ENCODE measurements at places on chromosomes 13 and 19.

- DNase-seq: no peak
Observed at GRCh38 chr13:76667551-76667950, 218.7 kb downstream of the KCTD12 start.

DNA sequence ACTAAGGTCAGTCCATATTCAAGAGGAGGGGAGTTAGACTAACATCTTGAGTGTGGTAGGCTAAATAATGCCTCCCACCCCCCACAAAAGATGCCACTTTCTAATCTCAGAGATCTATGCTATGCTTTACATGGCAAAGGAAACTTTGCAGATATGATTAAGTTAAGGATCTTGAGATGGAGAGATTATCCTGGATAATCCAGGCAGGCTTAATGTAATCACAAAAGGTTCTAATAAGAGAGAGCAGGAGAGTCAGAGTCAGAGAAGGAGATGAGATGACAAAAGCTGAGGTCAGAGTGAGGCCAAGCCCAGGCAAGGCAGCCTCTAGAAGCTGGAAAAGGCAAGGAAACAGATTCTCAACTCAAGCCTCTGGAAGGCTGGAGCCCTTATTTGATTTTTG lies 1011.6 kb downstream of the PCDH9 start:
- no peak for DNase-seq

- DNase-seq: no peak
Observed at GRCh38 chr13:110702591-110703526, 3.1 kb downstream of the CARS2 start.

DNA sequence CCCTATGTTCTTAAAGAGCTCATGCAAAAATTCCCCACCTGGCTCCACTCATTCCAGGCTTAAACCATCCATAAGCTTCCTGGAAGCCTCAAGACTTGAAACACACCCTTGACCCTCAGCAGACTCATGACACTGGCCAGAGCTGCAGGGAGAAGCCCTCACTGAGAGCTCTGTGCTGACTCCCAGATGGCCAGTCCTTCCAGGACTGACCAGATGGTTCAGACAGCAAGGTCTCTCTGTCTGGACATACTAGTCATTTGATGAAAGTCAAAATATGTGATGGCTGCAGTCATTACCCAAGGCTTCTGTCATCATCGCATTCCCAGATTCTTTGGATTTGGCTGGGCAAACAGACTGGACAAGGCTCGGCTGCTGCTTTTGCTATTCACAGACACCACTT lies 397.4 kb downstream of the FOXO1 start:
- peak; percentile 34 for DNase-seq

- DNase-seq: peak; percentile 26
Observed at GRCh38 chr19:40279120-40279551, 6.0 kb downstream of the AKT2 start.

- DNase-seq: no peak
Observed at GRCh38 chr19:35585848-35586247, at the start of gene PMIS2. PMIS2 (plus strand) TSS chr19:35586173; CDS start chr19:35586260, 87 bp downstream.

DNA sequence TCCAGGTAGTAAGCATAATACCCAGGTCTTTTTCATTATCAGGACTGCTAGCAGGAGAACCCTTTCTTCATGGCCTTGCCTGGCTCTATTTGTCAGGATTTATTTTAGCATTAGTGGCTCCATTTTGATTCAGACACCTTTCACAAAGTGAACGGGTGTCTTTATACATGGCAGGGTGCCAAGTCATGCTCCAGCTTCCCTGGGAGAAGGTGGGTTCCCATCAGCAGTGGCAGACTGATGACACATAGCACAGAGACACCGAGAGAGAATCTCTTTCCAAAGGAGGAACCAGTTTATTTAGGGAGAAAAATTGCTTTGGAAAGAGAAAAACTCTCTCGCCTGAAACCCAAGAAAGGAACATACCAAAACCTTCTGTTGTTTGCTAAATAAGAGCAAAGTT lies 135.3 kb upstream of the TMTC4 start:
- no peak for DNase-seq

DNA sequence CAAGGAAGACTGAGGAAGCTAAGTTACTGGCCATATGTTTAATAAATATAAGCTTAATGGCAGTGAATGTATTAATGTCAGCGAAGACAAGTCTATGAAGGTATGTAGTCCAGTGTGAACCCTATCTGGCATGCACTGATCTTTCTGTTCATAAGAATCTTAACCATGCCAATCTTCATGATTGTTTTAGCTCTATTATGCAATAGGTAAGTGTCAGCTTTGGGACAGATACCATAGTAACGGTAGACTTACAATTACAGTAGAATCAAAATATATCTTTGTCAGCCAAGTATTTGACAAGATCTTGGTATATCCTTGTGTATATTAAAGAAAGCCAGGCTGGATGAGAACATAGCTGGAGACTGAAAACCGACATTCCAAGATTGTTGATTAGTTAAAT lies 428.5 kb downstream of the SPRY2 start:
- no peak for DNase-seq

DNA sequence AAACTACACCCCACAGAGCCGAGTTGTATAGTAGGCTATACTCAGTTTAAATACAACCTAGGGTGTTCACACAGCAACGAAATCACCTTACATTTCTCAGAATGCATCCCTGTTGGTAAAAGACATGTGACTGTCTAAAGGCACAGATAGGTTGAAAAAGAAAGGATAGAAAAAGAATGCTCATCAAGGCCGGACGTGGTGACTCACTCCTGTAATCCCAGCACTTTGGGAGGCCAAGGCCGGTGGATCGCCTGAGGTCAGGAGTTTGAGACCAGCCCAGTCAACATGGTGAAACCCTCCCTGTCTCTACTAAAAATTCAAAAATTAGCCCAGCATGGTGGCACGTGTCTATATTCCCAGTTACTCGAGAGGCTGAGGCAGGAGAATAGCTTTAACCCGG lies 3.8 kb upstream of the IL17D start:
- DNase-seq: no peak

DNA sequence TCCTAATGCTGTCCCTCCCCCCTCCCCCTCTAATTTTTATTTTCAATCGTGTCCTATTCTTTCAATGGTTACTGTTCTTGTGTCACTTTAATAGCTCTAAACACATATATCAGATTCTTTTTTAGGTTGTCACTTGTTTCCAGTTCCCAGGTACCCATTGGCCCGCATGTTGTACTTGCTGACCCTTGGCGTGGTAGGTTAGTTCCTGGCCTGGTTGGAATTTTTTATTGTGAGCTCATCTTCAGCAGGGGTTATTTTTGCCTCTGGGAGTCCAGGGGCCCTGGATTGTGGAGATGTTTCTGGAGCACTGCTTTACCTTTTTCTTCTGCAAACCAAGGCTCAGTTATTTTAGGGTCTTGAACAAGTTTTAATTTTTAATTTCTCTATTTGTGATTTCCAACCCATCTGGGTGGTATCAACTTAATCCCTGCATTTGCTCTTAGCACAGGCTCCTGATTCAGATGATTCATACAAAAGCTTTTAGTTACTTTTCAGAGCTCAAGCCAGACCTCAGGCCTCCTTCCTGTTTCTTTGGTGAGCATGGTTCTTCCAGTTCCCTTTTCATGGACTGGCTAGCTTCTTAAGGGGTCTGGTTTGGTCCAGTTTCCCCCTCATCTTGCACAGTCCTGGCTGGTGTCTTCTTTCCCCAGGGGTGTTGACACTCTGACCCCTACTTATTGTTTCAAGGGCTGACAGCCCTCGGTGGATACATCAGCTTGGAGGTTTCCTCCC lies 220.5 kb downstream of the TM9SF2 start:
- no peak for DNase-seq

- no peak for DNase-seq
Observed at GRCh38 chr13:79686441-79686840, 205.5 kb downstream of the NDFIP2 start.

GRCh38 chr19:50555450-50556281 lies 12.6 kb downstream of the LRRC4B start:
- DNase-seq: no peak

- no peak for DNase-seq
Observed at GRCh38 chr13:113040597-113041292, 64.8 kb upstream of the F7 start.

DNA sequence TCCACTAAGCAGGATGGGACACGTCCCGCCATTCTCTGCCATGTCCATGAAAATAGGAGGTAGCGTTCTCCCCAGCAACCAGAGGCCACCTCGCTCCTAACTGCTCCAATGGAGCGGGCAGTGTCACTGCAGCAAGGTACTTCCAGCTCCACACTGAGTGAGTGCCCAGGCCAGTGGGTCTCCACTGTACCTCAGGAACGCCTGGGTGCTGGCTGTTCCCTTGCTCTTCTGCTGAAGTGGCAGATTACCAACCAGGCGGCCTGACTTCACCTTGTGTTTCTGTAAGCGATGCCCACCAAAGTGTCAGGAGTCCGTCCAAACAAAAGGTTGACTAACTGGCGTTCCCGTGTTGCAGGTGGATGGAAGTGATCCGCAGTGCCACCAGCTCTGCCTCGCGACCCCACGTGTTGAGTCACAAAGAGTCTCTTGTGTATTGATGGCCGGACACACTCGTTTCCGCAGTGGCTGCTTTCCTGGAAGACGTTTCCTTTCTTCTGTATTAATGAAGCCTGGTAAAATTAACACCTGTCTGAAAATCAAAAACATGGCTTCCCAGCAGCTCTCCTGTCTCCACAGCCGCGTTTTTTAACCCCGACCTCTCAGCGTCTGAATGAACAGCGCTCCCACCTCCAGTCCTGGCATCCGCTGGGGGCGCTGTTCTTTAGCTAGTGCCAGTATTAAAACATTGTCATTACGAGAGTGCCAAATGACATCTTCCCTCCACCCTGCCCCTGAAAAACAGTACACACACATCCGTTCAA lies 128.8 kb downstream of the STK24 start:
- no peak for DNase-seq

DNA sequence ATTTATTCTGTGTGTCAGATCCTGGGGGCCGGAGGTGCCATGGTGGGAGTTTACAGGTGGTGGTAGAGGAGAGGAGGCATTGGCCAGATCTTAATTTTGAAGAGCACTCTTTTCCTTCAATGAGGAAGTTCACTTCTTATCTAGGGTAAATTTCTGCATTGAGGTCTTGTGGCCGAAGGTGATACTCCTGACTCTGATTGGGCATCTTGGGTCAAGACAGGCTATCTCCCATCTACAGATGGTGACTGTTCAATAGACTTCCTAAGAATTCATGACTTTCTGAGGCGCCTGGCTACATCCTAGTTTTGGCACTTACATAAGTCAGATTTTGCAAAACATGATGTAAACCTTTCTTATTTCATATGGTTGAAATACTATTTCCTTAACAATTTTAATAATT lies 135.2 kb downstream of the SUCLA2 start:
- DNase-seq: no peak

DNA sequence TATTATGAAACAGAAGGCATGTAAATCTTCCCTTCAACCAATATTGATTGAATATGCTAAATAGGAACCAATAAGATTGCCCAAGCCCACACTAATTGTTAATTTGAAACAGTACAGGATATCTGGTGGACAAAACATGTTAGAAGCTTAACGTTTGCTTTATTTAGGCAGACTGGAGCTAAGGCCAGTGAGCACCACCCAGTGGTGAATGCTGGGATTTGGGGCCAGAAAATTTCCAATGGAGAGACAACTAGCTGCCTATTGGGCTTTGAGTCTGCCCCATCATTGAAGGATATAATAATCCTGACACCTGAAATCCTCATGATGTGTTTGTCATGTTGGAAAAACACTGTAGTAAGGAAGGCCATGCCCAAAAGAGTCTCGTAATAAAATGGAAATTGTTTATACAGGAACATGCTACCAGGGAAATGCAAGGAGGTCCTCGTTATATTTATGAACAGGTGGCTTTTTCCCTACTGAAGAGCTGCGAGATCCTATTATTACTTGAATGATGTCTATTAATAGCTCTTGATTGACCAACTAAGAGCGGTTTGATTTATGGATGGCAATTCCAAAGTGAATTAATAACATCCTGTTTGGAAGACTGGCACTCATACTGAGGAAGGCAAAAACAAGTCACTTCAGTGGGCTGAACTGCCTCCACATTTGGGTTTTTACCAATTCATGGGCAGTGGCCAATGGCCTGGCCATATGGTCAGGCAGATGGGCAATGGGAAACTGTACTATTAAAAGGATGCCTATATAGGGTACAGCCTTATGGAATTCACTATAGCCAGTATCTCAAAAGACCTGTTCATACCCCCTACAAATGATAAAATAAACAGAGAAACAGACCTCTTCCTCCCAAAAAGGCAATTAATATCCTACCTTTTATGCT lies 8.7 kb downstream of the SIGLECL1 start:
- DNase-seq: peak; percentile 27

- no peak for DNase-seq
Observed at GRCh38 chr13:56718791-56719190, 421.9 kb upstream of the PRR20A start.

DNA sequence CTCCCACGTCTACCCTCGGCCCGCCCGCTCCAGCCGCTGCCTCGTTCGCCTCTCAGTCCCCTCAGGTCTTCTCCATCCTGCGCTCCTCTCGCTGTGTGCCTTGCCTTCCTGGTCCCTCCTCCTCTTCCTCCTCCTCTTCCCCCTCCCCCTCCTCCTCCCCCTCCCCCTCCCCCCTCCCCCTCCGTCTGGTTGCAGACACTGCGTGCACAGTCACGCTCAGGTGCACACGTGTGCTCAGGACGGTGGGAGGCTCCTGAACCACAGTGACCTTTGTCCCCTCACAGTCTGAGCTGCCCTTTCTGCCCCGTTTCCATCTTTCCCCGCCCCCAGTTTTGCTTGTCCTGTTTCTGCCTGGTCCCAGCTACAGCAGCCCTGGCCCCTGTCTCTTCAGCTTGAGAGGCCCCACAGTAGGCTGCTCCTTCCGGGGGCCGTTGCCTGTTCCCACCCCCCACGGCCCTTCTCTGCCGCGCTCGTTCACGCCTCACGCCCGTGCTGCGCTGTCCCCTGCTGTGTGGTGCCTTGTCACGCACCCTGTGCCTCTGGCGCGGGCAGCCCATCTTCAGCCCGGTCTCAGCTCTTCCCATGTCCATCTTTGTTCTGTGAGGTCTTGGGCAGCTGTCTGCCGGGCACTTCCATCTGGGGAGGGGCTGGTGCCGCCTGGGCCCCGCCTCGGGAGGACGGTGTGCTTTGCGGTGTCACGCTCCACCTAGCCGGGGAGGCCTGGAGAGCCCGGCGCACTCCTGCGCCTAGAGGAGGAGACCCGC lies 13.8 kb upstream of the RPS15 start:
- no peak for DNase-seq

DNA sequence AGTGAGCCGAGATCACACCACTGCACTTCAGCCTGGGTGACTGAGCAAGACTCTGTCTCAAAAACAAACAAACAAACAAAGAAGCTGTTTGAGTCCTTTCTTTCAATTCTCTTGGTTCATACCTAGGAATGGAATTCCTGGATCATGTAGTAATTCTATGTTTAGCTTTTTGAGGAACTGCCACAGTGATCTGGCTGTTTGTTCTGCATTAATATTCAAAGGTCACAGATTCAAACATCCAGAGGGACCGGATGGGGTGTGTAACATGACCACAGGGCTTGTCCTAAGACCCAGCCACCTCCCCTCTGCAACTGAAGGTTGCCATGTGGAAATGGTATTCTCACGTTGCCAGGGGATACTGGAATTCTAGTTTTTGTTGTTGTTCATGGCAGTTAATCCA lies 10.2 kb downstream of the COLGALT1 start:
- no peak for DNase-seq

DNA sequence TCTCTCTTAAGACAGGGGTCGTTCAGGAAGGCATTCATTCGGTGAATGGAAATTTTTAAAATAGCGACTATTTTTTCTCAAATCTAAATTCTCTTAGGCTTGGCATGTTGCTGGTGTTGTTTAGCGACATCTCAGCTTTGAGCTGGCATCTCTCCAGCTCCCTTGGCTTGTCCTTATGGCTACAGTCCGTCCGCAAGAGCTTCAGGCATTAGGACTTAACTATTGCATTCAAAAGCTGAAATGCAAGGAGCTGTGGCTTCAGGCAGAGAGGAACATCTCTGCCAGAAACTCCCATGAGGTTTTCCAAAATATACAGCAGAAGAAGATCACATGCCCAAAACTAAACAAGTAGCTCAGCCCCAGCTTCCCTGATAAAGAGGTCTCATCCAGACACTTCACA lies 578.5 kb downstream of the EFNB2 start:
- DNase-seq: no peak

All from mucosa of gallbladder (tissue), 1 donor.